Activated CD8-positive, alpha-beta T cell treated with anti-CD3 and anti-CD28 coated beads, Interleukin-2, amount 10 ng/mL, durations not matched to agents 7 days and 5 days (primary cell): ENCODE measurements at places on chromosomes 1 and 21. TPM values are rescaled to one million over a fixed set of nuclear protein-coding genes. Genes with fewer than 3 reads are reported as not detected.

DNA sequence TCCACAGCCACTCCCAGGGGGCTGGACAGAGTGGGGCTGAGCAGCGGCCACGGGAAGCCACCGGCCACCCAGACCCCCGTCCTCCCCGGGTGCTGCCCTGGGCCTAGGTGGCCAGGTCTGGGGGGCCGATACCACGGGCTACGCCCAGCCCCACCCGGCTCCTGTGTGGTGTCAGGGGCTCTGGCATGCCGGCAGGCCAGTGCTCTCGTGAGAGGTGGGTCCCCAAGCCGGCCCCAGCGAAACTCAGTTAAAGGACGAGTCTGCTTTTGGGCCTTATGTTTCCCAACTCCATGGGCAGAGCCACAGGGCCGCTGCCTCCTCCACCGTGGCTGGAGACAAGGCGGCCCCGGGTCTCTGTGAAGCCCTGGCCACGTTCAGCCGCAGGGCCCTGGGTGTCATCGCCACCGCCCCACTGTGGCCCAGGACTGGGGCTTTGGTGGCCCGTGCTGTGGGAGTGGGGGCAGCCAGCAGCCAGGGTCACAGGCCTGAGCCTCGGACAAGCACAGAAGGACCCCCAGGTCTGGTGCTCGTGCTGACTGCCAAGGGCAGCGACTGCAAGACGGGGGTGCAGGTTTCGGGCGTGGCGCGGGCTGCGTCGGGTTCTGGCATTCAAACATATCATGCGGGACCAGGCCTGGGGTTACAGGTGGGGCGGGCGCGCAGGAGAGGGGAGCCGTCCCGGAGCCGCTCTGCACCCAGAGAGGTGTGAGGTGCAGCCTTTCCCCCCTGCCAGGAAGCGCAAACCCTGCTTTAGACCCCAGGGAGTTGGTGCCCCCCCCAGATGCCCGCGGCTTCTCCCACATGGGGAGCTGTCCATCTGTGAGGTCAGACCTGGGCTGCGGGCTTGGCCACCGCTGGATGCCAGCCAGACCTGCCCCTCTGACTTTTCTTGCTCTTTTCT is 11.9 kb upstream of the C1orf159 start:
- H3K4me3 ChIP-seq: no peak overlapping the region
- H3K36me3 ChIP-seq: no peaks in the 10 kb centered on the region
- DNase-seq: no peak
- H3K4me1 ChIP-seq: peaks cover 13% of the 10 kb centered on the region

- H3K4me1 ChIP-seq: peaks cover 5% of the 10 kb centered on the region
- H3K27ac ChIP-seq: no peak overlapping the region
- no peak overlapping the region for H3K4me3 ChIP-seq
- no peaks in the 10 kb centered on the region for H3K36me3 ChIP-seq
- no peak for DNase-seq
- no peaks in the 10 kb centered on the region for H3K27me3 ChIP-seq
These were observed 63.6 kb upstream of the COL6A1 start for GRCh38 chr21:45918011-45918410.

GRCh38 chr1:148263906-148264255 is 111.8 kb upstream of the NBPF11 start:
- H3K36me3 ChIP-seq: no peaks in the 10 kb centered on the region
- peaks cover 39% of the 10 kb centered on the region for H3K27me3 ChIP-seq
- peak; percentile 29 for DNase-seq
- H3K27ac ChIP-seq: no peak overlapping the region

Gene TCP10L
- total RNA-seq: 0.42 TPM

Gene TTLL10
- 0.63 TPM for total RNA-seq

Gene SLC44A3
- total RNA-seq: not detected

Gene SLC35F3
- 35.7 TPM for total RNA-seq

Gene CELA2B
- not detected for total RNA-seq

Gene GPR37L1
- not detected for total RNA-seq
